Hematopoietic multipotent progenitor cell treated with erythropoietin and hydrocortisone succinate and interleukin-3 and kit ligand, for 8 days (in vitro differentiated cells): ENCODE measurements at places on chromosomes 3 and 15.

GRCh38 chr3:193784822-193785221 is 191.8 kb downstream of the OPA1 start:
- no peak for DNase-seq

GRCh38 chr15:40247406-40247971 is 8.6 kb downstream of the PAK6 start:
- peak; percentile 78 for DNase-seq

DNA sequence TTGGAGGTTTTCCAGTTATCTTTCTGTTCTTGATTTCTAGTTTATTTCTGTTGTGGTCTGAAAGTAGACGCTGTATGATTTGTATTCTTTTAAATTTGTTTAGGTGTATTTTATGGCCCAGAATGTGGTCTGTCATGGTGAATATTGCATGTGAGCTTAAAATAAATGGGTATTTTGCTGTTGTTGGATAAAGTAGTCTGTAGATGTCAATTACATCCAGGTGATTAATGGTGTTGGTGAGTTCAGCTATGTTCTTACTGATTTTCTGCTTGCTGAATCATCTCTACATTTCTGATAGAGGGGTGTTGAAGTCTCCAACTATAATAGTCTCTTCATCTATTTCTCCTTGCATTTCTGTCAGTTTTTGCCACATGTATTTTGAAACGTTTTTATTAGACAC is 383.3 kb upstream of the SGO1 start:
- DNase-seq: no peak

DNA sequence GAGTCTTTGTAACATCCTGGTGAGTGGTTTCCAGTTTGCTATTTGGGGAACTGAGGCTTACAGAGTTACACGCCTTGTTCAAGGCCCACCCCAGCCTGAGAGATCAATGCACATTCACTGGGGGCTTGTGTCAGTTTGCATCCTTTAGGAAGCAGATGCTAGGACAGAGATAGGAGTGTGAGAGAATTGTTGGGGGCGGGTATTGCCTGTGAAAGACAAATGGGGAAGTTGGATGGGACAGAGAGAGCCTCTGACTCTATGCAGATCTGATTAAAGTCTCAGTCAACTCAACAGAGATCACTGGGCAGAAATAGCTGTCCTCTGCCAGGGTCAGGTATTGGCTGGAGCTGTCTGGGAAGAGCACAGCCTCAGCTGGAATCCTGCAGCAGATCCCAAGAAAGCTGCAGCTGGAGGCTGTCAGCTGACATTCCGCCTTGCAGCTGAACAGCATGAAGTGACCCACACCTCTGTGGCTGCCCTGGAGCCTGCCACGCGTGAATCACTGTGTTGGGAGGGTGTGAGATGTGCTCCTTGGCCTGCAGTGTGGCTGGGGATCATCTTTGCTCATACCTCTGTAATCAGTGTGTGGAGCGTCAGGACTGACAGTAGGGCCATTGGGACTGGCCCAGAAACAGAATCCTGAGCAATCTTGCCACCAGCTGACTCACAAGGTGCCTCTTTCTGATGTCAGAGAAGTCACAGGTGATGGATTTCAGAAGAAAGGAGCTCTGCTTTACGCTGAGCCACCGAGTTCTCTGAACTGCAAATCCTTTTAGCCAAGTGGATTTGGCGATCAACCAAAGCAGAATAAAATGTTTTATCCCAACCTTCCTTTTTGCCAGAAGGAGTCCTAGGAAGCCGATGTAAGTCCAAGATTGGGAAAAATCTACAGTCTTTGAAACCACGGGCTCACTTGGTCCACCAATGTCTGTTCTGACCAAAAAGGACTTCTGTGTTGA is 284.1 kb upstream of the LRRFIP2 start:
- DNase-seq: peak; percentile 55

- no peak for DNase-seq
These were observed 68.4 kb upstream of the MFGE8 start for GRCh38 chr15:88981244-88982215.

DNA sequence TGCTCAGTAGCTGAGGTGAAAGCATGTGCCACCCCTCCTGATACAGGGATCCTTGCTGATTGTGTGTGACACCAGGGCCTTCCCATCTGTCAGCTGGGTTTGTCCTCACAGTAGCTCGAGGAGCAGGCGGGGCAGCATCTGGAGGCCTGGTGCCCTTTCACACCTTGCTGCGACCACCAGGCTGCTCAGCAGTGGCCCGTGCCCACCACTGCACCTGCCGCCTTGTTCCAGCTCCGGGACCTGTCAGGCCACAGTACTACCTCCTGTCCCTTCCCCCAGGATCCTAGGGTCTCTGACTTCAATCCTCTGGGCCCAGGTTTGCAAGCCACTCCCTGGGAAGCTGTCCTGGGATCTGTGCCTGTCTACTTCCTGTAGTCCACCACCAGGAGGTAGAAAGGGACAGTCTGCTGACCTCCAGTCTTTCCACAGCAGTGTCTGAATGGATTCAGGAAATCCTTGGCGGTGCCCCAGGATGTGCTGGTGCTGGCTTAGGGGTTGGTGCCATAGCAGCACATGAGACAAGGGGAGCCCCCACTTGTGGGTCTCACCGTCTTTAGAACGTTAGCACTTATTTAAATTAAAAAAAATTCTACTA is 27.5 kb downstream of the APBA2 start:
- DNase-seq: no peak

DNA sequence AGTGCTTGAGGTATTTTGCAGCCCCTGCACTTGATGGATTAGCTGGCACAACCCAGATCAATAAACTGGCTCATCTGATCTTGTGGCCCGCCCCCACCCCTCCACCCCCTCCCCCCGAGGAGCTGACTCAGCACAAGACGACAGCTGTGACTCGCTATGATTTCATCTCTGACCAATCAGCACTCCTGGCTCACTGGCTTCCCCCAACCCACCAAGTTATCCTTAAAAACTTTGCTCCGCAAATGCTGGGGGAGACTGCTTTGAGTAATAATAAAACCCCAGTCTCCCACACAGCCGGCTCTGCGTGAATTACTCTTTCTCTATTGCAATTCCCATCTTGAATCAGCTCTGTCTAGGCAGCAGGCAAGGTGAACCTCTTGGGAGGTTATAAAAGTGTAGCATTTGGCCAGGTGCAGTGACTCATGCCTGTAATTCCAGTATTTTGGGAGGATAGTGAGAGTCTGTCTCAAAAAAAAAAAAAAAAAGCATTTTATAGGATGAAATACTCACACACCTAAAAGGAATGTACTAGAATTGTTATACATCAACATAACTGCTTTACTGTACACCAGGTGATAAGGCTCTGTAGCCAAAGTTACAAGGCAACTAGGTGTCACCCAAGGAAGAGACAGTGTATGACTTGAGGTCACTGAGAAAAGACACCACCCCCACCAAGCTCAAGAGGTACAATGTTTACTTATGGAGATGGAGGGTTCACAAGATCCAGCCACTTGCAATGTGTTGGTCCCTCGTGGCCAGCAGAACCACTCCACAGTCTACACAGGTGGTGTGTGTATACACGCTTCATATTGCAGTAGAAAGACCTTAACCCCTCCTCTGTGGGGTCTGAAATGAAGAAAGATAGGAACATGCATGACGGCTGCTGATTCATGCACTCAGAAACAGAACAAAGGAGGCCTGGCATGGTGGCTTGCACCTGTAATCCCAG is 8.6 kb downstream of the ZNF445 start:
- peak; percentile 25 for DNase-seq

DNA sequence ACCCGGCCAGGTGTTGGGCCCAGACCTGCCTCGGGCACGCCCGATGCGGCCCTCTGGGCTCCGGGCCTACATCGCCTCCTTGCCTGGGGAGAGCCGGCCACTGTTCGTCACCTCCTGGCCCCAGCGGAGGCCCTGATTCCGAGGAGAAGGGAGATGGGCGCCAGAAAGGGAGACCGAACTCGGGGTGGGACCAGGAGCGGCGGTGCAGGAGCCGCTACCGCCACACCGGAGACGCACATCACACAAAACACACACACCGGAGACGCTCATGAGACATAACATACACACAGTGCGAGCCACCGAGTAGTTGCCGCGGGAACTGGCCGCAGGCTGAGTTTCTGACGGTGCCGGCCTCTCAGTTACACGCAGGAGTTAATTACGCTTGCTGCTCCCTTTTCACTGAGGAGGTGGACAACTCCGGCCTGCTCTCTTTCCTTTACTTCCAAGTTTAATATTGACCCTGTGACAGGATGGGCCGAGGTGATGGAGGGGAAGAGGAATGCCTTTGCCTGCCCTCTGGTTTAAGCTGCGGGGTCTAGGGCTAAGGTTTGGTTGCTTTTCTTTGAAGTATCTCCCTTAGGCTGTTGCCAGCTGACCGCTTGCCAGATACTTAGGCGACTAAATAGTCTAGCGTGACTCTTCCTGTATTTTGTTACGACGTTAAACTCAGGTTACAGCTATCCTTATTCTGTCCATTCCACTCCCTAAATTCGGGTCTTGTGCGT is 570 bp downstream of the PCNP start:
- peak; percentile 67 for DNase-seq
